ENCODE measurements at places on chromosomes 4 and X. TPM values are rescaled to one million over a fixed set of nuclear protein-coding genes. Genes with fewer than 3 reads are reported as not detected.
A peak's percentile ranks its signal among the peaks of the same experiment; 100 is the strongest.

GRCh38 chr4:40185830-40186664 lies 10.8 kb upstream of the RHOH start:
- DNase-seq, result no peak
- no peak overlapping the region for H3K4me3 ChIP-seq
- H3K36me3 ChIP-seq, result no peaks in the 10 kb centered on the region
- H3K27ac ChIP-seq, result no peak overlapping the region
- no peaks in the 10 kb centered on the region for H3K4me1 ChIP-seq

- H3K27ac ChIP-seq, result no peak overlapping the region
- no peaks in the 10 kb centered on the region for H3K4me1 ChIP-seq
- no peak overlapping the region for H3K4me3 ChIP-seq
- H3K27me3 ChIP-seq, result no peaks in the 10 kb centered on the region
Observed at GRCh38 chr4:53653484-53654053, 62.3 kb upstream of the LNX1 start.

- H3K27me3 ChIP-seq, result no peaks in the 10 kb centered on the region
- H3K4me3 ChIP-seq, result peak overlapping the region; percentile 76
- no peaks in the 10 kb centered on the region for H3K36me3 ChIP-seq
Observed at GRCh38 chrX:72712094-72712755, 1.9 kb downstream of the PHKA1 start.

GRCh38 chr4:185865901-185866328 lies 53.9 kb upstream of the SORBS2 start:
- peak overlapping the region; percentile 27 for H3K4me3 ChIP-seq
- no peak for DNase-seq
- H3K4me1 ChIP-seq, result peaks cover 18% of the 10 kb centered on the region
- H3K36me3 ChIP-seq, result no peaks in the 10 kb centered on the region
- peak overlapping the region; percentile 22 for H3K27ac ChIP-seq

DNA sequence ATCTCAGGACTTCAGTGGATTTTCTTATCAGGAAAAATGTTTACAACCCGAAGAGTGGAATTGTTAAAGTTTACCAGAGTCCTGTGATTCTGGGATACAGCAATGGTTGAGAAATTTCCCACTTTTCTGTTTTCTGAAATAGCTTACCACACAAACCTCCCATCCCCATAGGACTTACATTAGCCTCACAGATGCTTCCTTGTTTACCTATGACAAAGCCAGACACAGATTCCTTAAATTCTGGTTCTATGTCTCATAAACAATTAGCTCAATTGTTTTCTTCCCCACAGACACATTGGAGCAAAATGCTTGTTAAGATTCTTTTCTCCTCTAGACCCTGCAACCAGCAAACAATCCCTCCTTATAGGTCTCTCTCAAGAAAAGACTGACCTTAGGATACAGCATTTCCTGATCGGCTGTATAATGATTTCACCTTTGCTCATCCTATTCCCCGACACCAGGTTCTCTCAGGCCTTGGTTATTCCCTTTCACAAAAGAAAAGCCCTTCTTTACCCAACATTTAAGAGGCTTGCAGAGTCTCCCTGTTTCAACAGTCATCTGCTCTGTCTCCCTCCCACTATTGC lies 886.2 kb downstream of the ARAP2 start:
- no peak overlapping the region for H3K4me3 ChIP-seq
- no peak for DNase-seq
- no peak overlapping the region for H3K27ac ChIP-seq
- no peaks in the 10 kb centered on the region for H3K4me1 ChIP-seq
- H3K36me3 ChIP-seq, result no peaks in the 10 kb centered on the region

DNA sequence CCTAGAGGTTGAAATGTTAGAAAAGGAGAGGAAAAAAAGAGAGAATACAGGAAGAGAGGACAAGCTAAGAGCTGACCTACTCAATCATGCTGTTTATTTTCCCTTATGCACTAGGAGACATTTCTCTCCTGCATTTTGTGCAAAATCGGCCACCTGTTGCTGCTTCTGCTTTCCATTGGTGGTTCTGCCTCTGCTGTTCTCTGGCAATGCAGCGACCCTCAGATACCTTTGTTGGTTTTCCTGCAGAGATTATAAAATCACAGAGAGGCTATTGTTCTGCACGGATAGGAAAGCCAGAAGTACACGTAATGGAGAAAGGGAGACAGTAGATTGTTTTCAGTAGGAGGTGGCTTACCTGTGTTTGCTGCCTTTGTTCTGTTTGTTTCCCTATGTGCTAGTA lies 108.9 kb downstream of the UNC5C start:
- no peak overlapping the region for H3K27ac ChIP-seq
- H3K4me3 ChIP-seq, result no peak overlapping the region
- no peak for DNase-seq
- H3K36me3 ChIP-seq, result no peaks in the 10 kb centered on the region
- peaks cover 10% of the 10 kb centered on the region for H3K4me1 ChIP-seq
- no peaks in the 10 kb centered on the region for H3K27me3 ChIP-seq

EXOC1L gene
- total RNA-seq, result not detected

NIPAL1 gene
- 2.4 TPM for total RNA-seq

DNA sequence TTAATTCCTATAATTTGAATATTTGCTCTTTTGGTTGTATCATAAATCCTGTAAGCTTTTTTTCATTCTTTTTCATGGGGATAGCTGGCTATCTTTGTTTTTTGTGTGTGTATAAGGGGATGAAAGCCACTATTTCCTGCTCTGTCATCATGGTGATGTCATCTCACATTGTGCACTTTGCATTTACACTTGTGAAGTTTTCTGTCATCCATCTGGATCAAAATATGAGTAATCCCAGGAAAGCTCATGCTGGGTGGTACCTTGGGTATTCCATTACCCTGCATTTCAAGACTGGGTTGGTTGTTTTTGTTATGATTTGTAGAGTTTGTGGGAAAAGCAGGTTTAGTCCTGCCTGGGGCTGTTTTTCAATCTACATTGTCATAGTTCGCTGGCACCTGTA lies 367.3 kb downstream of the CHIC1 start:
- no peak overlapping the region for H3K27ac ChIP-seq
- H3K27me3 ChIP-seq, result no peaks in the 10 kb centered on the region
- H3K36me3 ChIP-seq, result no peaks in the 10 kb centered on the region

GRCh38 chrX:35841872-35842271 lies 43.7 kb downstream of the MAGEB16 start:
- no peak for DNase-seq
- no peak overlapping the region for H3K4me3 ChIP-seq
- no peaks in the 10 kb centered on the region for H3K4me1 ChIP-seq
- H3K36me3 ChIP-seq, result no peaks in the 10 kb centered on the region

- H3K27me3 ChIP-seq, result no peaks in the 10 kb centered on the region
- no peaks in the 10 kb centered on the region for H3K4me1 ChIP-seq
- no peak overlapping the region for H3K27ac ChIP-seq
- no peak overlapping the region for H3K4me3 ChIP-seq
- no peaks in the 10 kb centered on the region for H3K36me3 ChIP-seq
- no peak for DNase-seq
Observed at GRCh38 chr4:25575611-25576010, 80.0 kb upstream of the SLC34A2 start.

DNA sequence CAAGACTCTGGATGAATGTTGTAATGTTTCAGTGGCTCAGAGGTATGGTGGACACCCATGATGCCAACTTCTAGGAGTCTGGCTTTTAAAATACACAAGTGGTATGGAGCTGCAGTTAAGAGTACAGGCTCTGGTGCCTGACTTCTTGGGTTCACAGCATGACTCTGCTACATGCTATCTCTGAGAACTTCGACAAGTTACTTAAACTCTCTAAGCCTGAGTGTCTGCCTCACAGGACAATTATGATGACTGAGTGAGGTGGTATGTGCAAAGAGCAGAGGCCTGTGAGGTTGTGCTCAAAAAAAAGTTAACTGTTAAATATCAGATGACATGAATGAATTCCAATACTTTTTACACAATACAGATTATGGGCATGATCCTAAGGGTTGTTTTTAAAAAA lies 90.9 kb upstream of the SRD5A3 start:
- no peaks in the 10 kb centered on the region for H3K27me3 ChIP-seq
- H3K4me3 ChIP-seq, result no peak overlapping the region
- DNase-seq, result no peak

- H3K27me3 ChIP-seq, result no peaks in the 10 kb centered on the region
- no peak overlapping the region for H3K4me3 ChIP-seq
- no peak overlapping the region for H3K27ac ChIP-seq
- DNase-seq, result no peak
- no peaks in the 10 kb centered on the region for H3K36me3 ChIP-seq
Observed at GRCh38 chr4:46937493-46937892, 28.4 kb upstream of the COX7B2 start.

MAGEA3 gene
- total RNA-seq, result not detected

HNRNPH2 gene
- 24.9 TPM for total RNA-seq

- H3K4me1 ChIP-seq, result peaks cover 15% of the 10 kb centered on the region
- no peak for DNase-seq
- no peak overlapping the region for H3K27ac ChIP-seq
- no peaks in the 10 kb centered on the region for H3K36me3 ChIP-seq
Observed at GRCh38 chr4:54082168-54082567, 17.8 kb upstream of the CHIC2 start.

DNA sequence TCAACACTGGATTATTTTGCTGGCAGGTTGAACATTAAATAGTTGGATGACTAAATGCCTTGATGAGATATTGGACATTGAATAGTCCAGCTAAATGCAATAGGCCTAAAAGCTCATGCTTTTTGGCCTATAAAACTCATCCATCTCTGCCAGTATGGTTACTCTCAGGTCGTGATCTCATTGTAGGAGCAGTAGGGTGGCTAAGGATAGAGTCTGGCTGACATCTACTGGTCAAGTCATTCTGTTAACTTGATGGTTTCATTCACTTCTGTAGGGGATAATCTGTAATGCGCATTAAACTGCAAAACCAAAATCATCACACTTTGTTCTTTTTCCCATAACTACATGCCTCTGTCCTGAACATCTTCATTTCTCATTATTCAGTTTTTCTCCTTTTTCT lies 227.0 kb downstream of the DKK2 start:
- no peak overlapping the region for H3K27ac ChIP-seq
- no peaks in the 10 kb centered on the region for H3K36me3 ChIP-seq
- H3K27me3 ChIP-seq, result no peaks in the 10 kb centered on the region
- no peak overlapping the region for H3K4me3 ChIP-seq
- H3K4me1 ChIP-seq, result no peaks in the 10 kb centered on the region
- no peak for DNase-seq

DNA sequence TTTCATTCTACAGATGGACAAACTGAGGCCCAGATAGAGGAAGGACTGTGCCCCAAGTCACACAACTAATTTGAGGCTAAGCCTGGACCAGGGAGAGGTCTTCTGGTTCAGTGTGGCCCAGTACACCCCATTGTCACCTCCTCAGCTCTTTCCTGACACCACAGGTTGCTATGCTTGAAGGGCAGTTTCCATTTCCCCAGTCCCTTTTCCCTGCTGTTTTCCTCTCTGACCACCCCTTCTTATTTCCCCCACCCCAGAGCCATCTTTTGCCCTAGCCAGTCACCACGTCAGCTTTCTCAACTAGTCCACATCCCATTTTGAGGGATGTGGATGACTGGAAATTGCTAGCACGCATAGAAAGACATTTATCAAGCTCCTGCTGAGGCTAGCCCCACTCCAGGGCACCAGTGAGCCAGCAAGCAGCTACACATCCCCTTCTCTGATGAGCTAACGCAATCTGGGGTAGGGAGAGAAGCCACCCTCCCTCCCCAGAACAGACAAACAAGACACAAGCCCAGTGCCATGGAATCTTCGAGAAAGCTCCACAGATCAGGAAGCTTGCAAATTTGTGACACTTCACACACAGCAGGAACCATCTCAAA lies 1.3 kb downstream of the GABRE start:
- H3K36me3 ChIP-seq, result no peaks in the 10 kb centered on the region
- H3K27ac ChIP-seq, result no peak overlapping the region
- H3K27me3 ChIP-seq, result no peaks in the 10 kb centered on the region

MAGEA10 gene
- not detected for total RNA-seq

- no peaks in the 10 kb centered on the region for H3K36me3 ChIP-seq
- no peak for DNase-seq
- no peaks in the 10 kb centered on the region for H3K27me3 ChIP-seq
- no peaks in the 10 kb centered on the region for H3K4me1 ChIP-seq
- H3K4me3 ChIP-seq, result no peak overlapping the region
Observed at GRCh38 chrX:30822764-30823163, 66.3 kb downstream of the TAB3 start.

RBM46 gene
- total RNA-seq, result not detected

DNA sequence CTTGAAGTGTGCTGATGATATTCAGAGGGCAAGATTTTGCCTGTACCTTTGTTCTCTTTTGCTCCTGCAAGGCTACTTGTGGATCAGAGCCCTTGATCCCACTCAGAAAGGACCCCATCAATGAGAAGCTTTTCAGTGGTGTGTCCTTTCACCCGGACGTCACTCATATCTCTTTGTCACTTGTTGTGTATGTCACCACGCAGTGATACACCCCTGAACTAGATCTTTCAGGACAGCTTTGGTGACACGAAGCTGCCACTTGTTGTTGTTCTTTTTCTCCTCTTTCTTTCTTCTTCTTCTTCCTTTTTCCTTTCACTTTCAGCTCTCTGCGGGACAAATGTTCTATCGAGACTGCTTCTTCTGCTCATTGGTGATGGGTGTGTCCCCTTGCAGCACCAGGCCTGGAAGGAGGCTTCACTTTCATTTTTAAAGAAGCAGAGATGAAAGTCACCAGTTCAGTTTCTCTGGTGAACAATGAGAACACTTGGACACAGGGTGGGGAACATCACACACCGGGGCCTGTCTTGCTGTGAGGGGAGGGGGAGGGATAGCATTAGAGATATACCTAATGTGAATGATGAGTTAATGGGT lies 83.6 kb downstream of the NBDY start:
- no peaks in the 10 kb centered on the region for H3K36me3 ChIP-seq
- DNase-seq, result no peak
- H3K4me3 ChIP-seq, result peak overlapping the region; percentile 26
- no peaks in the 10 kb centered on the region for H3K27me3 ChIP-seq
- H3K4me1 ChIP-seq, result no peaks in the 10 kb centered on the region
- H3K27ac ChIP-seq, result no peak overlapping the region

DNA sequence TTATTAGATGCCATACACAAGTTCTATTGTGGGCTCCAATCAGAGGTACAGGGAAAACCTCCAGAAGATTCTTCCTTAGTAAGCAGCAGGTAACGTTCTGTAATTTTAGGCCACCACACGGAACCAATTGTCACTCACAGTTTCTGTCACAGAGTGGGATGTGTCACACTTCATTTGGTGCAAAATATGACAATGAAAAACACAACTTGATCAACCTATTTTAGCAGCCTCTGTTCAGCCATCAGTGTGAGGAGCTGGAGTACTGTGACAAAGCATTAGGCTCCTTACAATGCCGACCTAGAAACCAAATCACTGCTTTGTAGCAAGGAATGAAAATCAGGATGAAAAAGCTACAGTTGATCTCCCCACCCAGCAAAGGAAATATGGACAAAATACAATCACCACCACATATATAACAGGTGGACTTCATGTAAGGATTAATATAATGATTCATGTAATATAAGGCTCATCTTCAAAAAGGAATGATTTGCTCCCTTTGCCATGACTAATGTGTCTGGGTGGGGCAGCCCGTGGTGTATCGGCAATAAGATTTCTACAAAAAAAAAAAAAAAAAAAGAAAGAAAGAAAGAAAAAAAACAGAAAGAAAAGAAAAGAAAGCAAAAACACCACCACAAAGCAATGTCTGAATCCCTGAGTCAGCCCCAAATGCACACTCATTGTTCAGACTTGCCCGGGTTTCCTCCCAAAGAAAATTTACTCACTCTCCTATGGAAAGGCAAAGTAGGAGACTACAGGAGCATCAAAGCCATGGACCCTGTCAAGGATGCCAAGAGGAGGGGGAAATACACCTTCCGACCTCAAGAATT lies 36.0 kb downstream of the SLC9A7 start:
- H3K4me1 ChIP-seq, result no peaks in the 10 kb centered on the region
- H3K36me3 ChIP-seq, result no peaks in the 10 kb centered on the region
- no peak overlapping the region for H3K4me3 ChIP-seq
- H3K27ac ChIP-seq, result no peak overlapping the region
